ENCODE measurements at places on chromosomes 5 and 9.
A peak's percentile ranks its signal among the peaks of the same experiment; 100 is the strongest.

- peak; percentile 16 for DNase-seq
Observed at GRCh38 chr9:97109194-97109811, 70.4 kb upstream of the CTSV start.

DNA sequence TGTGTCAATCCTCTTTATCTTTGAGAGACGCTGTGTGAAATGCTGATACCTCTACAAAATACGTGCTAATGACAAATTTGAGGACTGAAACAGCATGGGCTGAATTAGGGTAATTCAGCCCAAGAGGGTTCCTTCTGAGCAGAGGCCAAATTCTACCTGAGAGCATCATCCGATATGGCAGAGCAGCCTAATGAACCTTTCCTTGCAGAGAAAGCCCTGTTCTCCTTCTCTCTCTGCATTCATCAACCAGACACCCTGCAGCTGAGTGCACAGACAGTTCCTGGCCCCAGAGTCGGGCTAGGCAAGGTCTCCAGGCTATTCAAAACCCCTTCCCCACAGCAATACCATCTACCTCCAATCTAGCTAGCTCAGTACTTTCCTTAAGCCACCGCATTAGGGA is 77.9 kb downstream of the TRIM32 start:
- no peak for DNase-seq

DNA sequence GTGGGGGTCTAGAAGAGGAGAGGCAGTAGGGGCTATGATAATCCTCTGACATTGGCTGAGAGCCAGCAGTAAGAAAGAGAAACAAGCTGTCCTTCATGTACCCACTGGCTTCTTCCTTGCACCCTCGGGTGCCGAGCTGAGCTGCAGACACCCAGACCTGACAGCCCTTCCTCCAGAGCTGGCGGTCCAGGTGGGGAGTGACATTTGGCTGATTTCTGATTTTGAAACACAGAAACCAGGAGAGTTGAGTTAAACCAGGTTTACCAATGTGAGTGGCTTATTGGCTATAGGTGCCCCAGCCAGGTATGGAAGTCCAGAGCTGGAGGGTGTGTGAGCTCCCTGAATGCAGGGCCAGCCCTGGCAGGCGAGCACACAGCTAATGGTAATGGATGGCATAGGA is 59.2 kb downstream of the GADD45G start:
- DNase-seq, result no peak

DNA sequence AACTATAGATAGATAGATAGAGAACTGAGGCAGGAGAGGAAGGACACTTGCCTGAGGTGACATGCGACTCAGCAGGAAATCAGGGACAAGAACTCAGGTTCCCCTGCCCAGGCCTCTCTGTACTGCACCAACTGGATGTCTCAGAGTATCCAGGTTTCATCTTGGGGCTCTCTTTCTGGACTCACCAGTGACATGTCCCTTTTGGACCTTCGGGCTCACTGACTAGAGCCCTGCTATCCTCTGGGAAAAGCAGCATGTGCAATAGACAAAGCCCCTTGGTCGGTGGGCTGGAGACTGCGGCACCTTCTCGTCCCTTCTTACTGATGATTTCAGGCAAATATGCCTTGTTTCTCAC is 104.5 kb downstream of the RGS3 start:
- no peak for DNase-seq

GRCh38 chr5:124996764-124997077 is 250.3 kb upstream of the ZNF608 start:
- no peak for DNase-seq

DNA sequence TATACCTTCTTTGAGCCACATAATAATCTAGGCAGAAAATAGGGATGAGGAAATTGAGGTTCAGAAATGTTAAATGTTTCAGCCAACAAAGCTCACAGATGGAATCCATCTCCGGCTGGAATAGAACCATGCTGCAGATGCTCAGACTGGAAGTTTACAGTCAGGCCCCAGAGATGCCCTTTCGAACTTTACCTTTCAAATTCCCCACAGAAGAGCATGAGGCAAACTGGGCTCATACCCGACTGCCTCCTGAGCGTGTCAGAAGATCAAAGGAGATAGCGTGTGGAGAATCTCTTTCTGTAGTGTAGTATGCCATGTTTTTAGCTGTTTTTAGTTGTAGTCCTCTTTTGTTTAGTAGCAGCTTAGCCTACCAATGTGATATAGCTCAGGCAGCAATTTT is 72.0 kb upstream of the DAP start:
- DNase-seq, result no peak

GRCh38 chr5:122400938-122401337 is 88.9 kb downstream of the SNCAIP start:
- no peak for DNase-seq

DNA sequence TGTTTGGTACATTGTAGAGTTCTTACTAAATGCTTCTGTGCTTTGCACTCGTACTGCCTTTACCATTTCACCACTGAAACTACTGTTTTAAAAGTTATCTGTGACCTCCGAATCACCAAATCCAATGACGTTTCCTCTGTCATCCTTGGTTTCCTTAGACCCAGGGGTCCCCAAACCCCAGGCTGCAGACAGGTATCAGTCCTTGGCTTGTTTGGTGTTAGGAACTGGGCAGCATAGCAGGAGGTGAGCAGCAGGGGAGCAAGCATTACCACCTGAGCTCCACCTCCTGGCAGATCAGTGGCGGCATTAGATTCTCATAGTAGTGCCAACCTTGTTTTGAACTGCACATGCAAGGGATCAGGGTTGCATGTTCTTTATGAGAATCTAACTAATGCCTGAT is 26.8 kb upstream of the APC start:
- no peak for DNase-seq

- no peak for DNase-seq
Observed at GRCh38 chr9:69822116-69822750, 1.6 kb downstream of the CFAP95 start.

GRCh38 chr9:134057307-134057657 is 10.5 kb downstream of the BRD3 start:
- no peak for DNase-seq

- no peak for DNase-seq
Observed at GRCh38 chr9:17942498-17942897, 363.6 kb downstream of the SH3GL2 start.

GRCh38 chr9:128120061-128120740 is 7.3 kb downstream of the PTGES2 start:
- DNase-seq, result no peak

- peak; percentile 91 for DNase-seq
Observed at GRCh38 chr9:97046228-97046627, 7.3 kb upstream of the CTSV start.

GRCh38 chr9:126705767-126706697 is 92.3 kb downstream of the LMX1B start:
- no peak for DNase-seq

DNA sequence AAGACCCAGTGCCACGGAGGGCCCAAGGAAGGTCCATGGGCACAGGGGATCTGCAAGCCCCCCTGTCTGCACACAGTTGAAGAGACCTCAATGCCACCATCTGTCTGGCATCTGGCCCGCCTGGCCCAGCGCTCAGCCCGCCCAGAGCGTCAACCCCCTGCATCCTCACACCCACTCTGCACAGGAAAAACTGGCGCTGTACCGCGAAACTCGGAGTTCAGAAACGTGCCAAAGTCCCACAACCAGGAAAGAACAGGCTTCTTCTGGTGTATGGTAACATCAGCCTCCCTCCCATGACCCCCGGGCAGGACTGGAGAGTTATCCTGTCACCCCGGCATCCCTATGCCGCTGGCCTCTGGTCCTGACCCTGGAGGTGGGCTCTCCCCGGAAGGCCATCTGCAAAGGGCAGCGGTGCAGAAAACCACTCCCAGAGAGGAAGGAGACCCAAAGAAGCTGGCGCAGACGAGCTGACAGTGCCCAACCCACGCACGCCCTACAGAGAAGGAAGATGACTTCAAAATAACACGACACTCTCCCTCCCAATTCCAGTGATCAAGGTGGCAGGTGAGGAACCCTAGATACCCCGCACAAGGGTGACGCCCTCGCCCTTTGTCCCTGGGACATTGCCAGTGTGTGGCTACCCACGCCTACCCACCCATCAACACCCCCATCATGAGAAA is 18.9 kb downstream of the VAV2 start:
- no peak for DNase-seq

DNA sequence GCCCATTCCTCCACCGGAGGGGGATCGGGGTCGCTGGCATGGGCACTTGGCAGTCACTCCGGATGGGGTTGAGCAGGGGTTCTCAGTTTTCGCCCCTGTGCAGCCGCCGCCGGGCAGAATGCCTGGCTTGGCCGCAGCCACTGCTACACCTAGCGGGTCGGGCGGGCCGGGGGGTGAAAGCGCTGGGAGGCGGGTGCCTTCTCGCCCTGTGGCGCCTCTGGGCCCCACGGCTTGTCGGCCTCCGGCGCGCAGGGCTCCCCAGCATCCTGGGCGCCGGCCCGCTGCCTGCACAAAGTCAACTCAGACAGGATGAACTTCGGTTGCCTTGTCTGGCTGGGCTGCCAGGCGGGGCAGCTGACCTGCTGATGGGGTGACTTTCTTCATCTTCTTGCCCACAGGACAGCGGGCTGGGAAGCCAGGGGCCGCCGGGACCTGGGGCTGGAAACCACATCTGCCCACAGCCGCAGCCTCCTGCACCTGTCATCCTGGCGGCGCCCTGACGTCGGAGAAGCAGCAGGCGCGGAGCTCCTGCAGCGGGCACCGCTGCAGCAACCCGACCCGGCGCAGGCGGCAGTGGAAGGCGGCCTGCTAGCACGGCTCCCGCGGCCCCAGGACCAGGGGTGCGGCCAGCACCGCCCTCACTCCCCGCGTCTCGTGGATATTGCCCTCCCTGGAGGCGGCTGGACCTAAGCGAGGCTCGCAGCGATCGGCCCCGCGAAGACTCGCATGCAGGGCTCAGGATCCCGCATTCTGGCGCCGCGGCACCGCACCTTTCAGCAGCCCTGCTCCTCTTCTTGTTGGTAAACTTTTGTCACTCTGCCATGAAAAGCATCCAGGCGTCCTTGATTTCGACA is 1.3 kb upstream of the ANKRD18A start:
- DNase-seq, result no peak

GRCh38 chr5:161189452-161189851 is 337.4 kb upstream of the ATP10B start:
- DNase-seq, result no peak

DNA sequence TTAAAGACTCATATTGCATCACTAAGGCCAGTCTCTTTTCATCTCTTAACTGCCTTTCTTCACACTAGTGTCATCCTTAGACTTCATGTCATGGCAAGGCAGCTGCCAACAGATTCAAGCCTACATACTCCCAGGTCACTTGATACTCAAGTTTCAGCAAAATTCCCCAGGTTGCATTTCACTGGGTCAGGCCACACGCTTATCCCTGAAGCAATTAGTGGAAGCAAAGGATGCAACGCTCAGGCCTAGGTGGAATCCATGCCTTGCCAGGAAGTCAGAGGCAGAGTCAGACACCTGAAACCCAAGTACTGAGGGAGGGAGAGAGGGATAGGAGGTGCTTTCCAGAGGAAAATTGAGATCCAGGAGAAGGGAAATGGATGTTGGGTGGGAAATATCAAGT is 28.9 kb downstream of the YIPF5 start:
- DNase-seq, result no peak

DNA sequence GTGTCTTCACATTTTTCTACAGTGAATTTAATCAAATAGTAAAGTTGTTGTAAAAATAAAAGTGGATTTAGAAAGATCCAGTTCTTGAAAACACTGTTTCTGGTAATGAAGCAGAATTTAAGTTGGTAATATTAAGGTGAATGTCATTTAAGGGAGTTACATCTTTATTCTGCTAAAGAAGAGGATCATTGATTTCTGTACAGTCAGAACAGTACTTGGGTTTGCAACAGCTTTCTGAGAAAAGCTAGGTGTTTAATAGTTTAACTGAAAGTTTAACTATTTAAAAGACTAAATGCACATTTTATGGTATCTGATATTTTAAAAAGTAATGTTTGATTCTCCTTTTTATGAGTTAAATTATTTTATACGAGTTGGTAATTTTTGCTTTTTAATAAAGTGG is 60.4 kb downstream of the MTAP start:
- DNase-seq, result no peak

- DNase-seq, result no peak
Observed at GRCh38 chr5:10502130-10502529, 60.5 kb downstream of the ROPN1L start.

DNA sequence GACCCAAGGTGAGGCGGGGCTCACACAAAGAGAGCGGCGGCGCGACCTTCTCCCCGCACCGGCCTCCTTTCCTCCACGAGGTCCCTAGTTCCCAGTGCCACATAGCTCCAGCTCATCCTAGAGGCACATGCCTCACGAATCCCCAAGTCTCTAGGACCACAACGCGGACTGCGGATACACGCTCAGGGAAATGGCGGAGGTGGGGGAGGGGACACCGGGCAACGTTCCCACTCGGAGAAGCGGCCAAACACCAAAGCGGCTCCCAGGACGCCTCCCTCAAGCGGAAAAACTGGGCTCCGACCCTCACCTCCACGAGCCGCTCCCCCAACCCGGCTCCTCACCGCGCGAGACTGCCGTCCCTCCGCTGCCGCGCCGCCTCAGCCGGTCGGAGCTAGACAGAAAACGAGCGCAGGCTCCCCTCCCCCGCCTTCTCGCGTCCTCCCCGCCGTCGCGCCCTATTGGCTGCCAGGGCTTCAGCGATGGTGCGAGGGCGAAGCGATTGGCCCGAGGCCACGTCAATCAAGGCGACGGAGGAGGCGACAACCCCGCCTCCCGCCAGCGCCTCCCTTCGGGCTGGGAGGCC is at the start of gene HNRNPK:
Gene HNRNPK, minus strand, starts transcription at position 404 of the 583 bp plus-strand sequence. CDS start 1,963 bp downstream, outside the sequence.
- peak; percentile 96 for DNase-seq

DNA sequence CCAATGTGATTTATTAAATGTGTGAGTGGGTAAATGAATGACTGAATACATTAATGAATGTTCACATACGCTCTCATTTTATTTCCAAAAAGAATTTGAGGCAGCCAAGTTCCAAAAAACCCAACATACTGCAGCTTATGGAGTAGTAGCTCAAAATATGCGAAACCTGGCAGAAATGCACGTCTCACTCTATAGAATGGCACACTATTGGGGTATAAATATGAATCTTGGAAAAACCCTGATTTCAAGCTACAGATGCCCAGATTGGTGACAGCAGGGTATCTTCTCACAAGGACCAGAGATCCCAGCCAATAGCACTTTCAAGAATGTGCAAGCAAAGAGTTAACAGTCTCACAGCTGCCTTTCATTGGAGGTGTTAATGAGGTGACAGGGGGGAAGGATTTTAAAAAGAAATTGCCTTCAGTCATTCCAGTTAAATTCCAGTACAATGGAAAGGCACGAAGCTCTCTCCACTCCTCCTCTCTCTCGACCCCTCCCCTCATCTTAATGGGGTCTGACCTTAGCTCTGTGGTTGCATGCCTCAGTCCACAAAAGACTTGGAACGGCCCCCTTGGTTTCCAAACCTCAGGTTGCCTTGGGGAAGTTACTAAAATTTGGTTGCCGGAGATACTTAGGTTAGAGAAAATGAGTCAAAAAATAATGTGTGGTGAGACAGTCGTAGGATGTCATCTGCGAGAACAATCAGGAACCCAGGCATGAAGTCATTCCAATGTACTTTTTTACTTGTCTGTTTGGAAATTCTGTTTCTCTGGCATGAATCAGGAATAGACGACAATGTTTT is 307.4 kb downstream of the NFIB start:
- DNase-seq, result no peak
